ENCODE measurements at places on chromosomes 2 and 18. TPM values are rescaled to one million over a fixed set of nuclear protein-coding genes. Genes with fewer than 3 reads are reported as not detected.

SLC5A6 gene
- 24.1 TPM for polyA plus RNA-seq

RGPD3 gene
- polyA plus RNA-seq: 0.39 TPM

FSHR gene
- not detected for polyA plus RNA-seq

CPLX4 gene
- not detected for polyA plus RNA-seq

HOXD10 gene
- polyA plus RNA-seq: not detected

GRCh38 chr2:175399326-175399725, 217.8 kb upstream of the ATP5MC3 start:
- H3K4me3 ChIP-seq: no peak overlapping the region
- H3K4me1 ChIP-seq: no peaks in the 10 kb centered on the region
- H3K27me3 ChIP-seq: no peaks in the 10 kb centered on the region
- H3K36me3 ChIP-seq: no peaks in the 10 kb centered on the region

GRCh38 chr2:170394641-170395387, 216.9 kb downstream of the MYO3B start:
- peaks cover 2% of the 10 kb centered on the region for H3K27me3 ChIP-seq
- H3K4me1 ChIP-seq: no peaks in the 10 kb centered on the region
- no peak for DNase-seq
- H3K4me3 ChIP-seq: no peak overlapping the region

DNA sequence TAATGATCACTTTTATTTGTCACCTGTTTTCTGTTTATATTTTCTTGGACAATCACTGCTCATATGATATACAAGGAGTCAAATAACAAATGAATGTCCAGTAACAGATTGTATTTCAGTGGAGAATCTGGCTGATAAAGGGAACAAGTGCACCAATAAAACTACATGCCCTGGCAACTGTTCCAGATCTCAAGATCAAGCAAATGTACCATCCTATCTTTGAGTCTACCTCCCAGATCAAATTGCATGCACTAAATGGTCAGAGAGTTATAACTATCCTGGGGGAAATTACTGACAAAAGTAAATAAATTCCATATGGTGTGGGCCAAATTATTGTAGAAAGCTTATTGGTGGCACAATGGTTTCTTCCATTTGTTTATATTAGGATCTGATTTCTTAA, 452.8 kb downstream of the MBD2 start:
- H3K4me3 ChIP-seq: no peak overlapping the region
- H3K4me1 ChIP-seq: no peaks in the 10 kb centered on the region
- H3K27ac ChIP-seq: no peak overlapping the region
- no peak for DNase-seq

GRCh38 chr2:157319795-157320194, 5.8 kb downstream of the ERMN start:
- H3K4me1 ChIP-seq: no peaks in the 10 kb centered on the region
- no peak overlapping the region for H3K4me3 ChIP-seq

DNA sequence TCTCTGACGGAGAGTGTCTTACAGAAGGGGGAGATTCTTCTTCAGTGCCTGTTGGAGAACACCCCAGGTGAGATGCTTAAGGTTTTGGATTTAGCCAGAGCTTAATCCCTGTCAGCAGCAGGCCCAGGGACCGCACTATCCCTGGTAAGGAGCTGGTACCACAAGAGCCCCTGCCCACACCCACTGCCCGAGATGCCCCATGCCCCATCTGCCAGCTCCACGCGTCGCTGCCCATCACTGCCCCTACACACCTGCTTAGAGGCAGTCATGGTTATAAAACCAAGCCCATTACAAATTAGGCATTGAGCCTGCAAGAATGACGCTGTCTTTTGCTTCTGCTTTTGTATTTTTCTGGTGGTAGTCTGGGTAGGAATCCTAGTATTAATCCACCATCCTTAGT, 21.7 kb downstream of the CEP68 start:
- no peaks in the 10 kb centered on the region for H3K36me3 ChIP-seq
- DNase-seq: no peak
- H3K4me1 ChIP-seq: peaks cover 16% of the 10 kb centered on the region
- H3K27me3 ChIP-seq: no peaks in the 10 kb centered on the region
- H3K4me3 ChIP-seq: no peak overlapping the region

- H3K36me3 ChIP-seq: no peaks in the 10 kb centered on the region
- DNase-seq: no peak
- no peaks in the 10 kb centered on the region for H3K4me1 ChIP-seq
- H3K27me3 ChIP-seq: no peaks in the 10 kb centered on the region
- no peak overlapping the region for H3K4me3 ChIP-seq
Measured at GRCh38 chr2:6309415-6310255, 556.1 kb downstream of the CMPK2 start.

DNA sequence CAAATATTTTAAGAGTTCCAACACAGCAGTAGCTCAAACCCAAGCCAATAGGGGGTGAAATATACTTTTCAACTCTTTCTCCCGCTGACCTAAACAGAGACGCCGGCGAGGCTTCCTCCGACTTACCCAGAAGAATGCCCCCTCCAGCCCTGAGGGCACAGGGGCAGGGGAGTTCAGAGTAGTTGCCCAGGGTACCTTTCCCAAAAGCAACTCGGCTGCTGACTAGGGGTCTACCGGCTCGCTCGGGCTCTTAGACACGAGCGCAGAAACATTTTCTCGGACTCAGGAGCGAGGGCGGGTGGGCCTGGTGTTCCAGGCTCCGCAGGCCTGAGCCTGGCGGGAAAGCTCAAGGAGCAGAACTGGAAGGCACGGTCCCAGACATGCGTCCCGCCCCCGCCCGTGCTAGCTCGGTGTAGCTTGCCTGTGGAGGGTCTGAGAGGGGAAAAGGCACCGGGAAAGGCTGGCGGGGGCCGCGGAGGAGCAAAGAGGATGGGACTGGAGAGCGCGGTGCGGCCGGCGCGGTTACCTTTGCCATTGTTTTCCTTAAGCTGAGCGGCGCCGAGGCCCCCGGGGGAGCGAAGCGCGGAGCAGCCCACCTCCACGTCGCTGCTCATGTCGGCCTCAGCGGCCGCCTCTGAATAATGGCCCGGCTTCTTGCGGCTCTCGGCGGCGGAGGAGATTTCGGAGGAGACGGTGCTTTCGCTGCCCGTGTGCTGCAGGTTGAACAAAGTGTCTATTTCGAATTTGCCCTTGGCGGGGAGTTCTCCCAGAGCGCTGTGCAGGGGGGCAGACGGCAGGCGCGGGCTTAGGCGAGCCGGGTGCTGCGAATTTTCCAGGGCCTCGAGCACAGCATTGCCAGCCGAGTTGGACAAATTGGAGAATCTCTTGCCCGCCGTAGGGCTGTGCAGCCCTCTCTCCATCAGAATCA, 674 bp downstream of the EVX2 start:
- no peak for DNase-seq
- H3K27ac ChIP-seq: no peak overlapping the region
- H3K4me3 ChIP-seq: no peak overlapping the region
- peaks cover 97% of the 10 kb centered on the region for H3K27me3 ChIP-seq

GRCh38 chr18:35407871-35408481, 30.8 kb upstream of the ZNF396 start:
- peaks cover 13% of the 10 kb centered on the region for H3K4me1 ChIP-seq
- no peaks in the 10 kb centered on the region for H3K36me3 ChIP-seq
- H3K27me3 ChIP-seq: no peaks in the 10 kb centered on the region
- DNase-seq: no peak
- H3K4me3 ChIP-seq: no peak overlapping the region

DNA sequence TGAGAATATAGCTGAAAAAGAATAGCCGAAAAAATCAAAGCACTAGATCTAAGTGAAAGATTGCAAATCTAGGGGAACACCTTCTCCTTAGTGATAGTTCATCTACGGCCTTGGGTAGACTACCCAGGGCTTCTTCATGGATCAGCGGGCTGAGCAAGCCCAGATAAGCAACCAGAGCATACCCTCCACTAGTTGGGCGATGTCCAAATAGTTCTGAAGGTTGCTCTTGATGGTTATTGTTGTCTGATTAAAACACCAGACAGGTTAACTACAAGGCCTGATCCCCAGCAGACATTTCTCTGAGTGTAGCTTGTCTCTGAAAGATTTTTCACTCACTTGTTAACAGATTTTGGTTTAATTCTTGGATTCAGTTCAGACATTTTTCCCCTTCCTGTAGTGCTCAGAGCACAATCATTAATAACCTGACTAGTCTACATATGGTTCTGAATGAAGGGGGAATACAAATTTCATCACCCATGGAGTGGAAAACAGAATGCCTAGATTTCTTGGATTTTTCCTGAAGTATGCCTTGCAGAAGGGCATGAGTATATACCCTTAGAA, 99.6 kb downstream of the BABAM2 start:
- H3K4me3 ChIP-seq: no peak overlapping the region
- no peaks in the 10 kb centered on the region for H3K27me3 ChIP-seq
- no peak for DNase-seq
- H3K4me1 ChIP-seq: peaks cover 26% of the 10 kb centered on the region
